ENCODE measurements at places on chromosomes 3 and 15.

DNA sequence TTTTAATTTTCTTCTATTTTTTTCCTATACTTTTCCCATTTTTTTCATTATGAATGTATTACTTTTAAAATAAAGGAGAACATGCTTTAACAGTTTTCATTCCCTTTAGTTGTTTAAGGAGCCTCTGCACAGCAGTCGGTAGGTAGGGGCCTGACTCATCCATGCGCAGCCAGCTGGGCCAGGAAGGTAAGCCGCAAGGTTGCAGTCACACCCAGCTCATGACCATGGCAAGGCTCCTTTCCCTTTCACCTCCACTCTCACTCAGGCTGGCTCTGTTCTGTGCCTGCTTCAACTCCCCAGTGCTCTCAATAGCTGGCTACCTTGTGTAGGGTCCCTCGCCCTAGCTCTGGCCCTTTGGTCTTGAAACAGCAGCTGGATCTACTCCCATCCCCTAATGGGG lies 17.4 kb upstream of the ANKRD34C start:
- DNase-seq = peak; percentile 63

- peak; percentile 7 for DNase-seq
Observed at GRCh38 chr15:43441316-43441715, 51.6 kb downstream of the TP53BP1 start.

DNA sequence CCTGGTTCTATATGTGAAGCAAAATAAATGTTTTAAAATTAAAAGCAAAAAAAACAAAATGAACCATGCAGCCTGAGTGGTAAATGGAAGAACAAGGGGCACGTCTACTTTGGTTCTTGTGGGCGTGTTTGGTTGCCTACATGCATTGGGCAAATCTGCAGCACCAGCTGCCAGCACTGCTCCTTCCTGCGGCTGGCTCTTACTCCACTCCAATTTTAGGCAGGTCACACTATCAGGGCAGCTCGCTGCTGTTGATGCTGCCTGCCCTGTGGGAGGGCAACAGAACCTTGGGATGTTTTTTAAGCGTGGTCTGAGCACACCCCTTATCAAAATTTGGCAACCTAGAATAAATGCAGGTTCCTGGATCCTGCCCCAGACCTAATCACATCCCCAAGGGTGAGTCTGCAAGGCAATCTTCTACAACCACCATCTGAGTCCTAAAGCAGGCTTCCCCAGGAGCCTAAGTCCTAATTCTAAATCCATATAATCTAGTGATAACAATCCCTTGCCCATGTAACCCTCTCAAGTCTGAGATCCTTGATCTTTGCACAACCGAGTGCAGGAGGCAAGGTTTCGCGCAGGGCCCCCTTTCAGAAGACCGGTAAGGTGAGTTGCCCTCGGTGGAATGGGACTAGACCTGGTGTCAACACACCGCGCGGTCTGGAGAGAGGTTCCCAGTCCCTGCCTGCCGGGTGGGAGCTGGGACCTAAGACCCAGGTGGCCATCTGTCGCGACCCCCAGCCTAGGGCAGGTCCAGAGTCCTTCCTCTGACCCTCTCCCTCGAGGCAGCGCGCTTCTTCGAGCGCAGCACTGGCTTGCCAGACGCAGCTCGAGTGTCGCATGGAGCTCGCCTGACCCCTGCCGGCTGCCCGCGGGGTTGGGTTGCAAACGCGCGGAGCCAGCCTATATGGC lies 15.9 kb downstream of the IVD start:
- peak; percentile 82 for DNase-seq

DNA sequence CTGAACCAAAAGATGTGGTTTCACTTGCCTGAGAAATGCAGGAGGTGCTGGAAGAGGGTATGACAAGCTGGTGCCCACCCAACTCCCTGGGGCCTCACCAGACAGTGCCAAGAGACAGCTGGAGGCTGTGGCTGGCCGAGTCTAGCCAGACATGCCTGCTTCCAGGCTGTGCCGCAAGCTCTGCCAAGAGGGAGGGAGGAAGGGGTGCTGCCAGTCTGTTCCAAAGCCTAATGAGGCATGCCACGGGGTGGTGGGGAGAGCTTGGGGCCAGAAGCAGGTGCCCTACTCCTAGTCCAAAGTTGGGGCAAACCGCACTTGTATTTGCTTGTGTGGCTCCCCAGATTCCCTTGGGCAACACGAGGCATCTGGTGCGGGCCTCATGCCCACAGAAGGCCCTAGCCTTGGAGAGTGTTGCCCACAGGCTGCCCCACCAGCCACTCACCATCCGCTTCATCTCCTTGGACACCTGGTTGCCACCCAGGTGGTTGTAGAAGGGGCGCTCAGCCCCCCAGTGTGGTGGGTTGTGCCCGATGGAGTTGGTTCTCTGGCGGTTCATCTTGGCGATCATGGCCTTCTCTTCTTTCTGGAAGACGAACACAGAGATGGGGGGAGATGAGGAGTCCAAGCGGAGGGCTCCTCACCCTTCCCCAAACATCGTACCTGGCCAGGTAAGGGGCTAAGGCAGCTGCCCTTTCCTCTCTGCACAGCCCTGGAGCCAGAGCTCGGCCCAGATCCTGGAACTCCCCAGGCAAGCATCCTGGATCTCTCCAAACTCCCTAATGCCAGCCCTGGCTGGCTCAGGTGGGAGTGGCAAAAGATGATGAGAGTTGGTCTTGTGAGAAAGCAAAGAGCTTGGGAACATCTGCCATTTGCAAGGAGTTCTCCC lies 123.4 kb downstream of the SEC22A start:
- DNase-seq = no peak

- DNase-seq = no peak
Observed at GRCh38 chr3:167839460-167840134, 104.1 kb downstream of the SERPINI1 start.

- no peak for DNase-seq
Observed at GRCh38 chr3:56796202-56796601, 5.5 kb downstream of the ARHGEF3 start.

- peak; percentile 31 for DNase-seq
Observed at GRCh38 chr15:71802770-71803169, 7.6 kb upstream of the NR2E3 start.

DNA sequence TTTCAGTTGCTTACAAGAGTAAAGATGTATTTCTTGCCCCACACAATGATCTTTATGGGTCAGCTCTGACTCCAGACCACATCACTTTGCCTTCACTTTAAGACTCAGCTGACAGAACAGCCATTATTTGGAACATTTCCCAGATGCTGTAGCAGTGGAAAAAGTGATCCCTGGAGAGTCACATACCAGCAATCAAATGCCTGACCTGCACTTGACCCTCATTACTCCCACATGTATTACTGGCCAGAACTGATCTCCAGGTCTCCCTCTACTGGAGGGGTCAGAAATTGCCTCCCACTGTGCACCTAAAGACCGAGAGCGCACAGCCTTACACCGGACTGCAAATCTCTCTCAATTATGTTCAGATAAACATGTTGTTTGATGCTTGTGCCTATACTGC lies 88.6 kb upstream of the ZNF385D start:
- no peak for DNase-seq

DNA sequence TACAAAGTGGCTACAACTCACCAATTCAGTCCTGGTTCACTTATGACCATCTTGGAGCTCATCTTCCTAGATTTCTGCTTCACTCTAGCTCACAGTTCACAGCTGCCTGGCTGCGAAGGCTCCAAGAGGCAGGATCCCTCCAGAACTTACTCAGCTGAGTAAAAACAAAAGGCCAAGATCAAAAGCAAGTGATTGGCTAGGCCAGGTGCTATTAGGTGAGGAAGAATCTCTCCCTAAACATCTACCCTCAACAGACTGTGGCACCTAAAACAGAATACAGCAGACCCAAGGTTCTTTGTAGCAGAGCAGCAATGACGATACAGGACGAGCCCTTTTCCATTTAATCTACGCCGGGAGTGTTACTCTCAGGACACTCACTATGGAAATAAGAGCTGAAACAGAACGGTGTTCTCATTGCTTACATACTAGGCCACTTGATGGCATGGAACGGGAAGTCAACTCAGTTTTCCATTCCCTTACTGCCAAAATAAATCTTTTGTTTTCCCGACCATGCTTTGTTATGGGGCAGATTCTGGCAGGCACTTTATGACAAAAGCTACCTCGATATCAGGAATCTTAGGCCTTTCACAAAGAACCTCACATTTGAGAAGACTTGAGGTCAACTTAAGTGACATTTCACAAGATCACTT lies 901 bp downstream of the ICE2 start:
- DNase-seq = no peak

GRCh38 chr3:30511524-30512251 lies 94.7 kb upstream of the TGFBR2 start:
- no peak for DNase-seq

DNA sequence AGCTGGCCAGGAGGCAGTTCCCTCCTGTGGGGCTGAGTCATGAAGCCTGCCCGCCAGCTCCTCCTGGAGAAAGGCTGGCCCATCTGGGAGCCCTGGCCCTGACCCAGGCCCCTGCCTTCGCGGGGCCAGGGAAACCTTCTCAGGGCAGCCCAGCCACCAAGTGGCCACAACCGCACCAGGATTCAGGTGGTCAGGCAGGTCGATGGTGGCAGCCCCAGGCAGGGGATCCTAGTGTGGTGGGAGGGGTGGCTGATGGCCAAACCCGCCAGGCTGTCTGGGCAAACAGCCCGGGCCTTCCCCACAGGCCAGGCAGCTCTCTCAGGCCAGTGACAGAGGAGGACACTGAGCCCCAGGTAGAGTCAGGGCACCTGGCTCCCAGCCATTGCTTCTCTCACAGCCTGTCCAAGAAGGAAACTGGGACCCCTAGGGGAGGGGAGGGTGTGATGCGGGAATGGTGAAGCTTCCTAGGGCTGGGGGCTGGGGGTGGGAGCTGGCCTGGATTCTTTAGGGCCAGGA lies 1.2 kb downstream of the TWF2 start:
- peak; percentile 62 for DNase-seq

DNA sequence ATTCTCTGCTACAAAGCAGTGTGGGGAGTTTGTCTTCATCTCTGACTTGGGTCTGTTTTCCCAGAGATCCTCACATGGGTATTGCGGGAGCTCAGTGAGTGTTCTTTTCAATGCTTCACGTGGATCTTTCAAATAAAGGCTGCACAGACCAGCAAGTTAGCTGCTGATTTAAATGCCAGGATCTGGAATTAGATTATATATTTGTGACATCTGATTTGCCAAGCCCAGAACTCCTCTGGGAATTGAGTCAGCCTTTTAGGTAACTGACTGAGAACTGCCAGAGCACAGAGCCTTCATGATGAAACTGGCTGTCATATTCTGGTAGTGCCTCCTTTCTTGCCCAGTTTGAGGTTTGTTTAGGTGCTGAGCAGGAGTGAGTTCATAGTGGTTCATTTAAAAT lies 14.7 kb downstream of the EDEM1 start:
- no peak for DNase-seq

DNA sequence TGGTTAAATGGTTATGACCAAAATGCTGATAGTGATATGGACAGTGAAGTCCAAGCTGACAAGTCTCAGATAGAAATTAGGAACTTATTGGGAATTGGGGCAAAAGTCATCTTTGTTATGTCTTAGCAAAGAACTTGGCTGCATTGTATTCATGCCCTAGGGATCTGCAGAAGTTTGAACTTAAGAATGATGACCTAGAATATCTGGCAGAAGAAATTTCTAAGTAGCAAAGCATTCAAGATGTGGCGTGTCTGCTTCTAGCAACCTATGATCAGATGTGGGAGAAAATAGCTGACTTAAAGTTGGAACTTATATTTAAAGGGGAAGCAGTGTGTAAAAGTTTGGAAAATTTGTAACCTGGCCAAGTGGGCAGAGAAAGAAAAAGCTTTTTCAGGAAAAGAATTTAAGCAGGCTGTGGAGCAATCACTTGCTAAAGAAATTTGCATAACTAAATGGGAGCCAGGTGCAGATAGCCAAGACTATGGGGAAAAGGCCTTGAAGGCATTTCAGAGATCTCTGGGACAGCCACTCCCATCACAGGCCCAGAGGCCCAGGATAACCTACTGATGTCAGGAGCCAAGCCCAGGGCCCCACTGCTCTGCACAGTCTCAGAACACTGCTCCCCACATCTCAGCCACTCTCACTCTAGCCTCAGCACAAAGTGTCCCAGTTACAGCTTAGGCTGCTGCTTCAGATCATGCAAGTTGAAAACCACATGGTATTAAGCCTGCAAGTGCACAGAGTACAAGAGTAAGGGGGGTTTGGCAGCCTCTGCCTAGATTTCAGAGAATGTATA lies 147.8 kb upstream of the TGFBR2 start:
- no peak for DNase-seq

GRCh38 chr3:169661361-169662131 lies 2.0 kb downstream of the MECOM start:
- peak; percentile 80 for DNase-seq

DNA sequence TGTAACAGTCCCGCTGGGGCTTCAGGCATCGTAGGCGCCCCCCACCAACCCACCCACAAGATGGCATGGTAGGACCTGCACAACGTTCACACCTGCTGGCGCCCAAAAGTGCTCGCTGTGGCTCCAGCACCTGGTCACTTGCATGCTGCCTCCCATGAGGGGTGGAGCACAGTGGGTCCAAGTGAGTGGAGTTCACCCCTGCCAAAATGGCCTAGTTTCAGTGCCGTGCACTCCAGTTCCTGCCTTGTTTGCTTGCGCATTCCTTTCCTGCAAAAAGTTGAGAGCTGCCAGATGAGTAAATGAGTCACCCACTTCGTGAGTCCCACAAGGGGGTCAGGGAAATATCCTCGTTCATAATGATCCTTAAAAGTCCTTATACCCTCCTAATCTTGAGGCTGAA lies 788.7 kb upstream of the DPPA4 start:
- DNase-seq = no peak

GRCh38 chr3:107411056-107411455 lies 33.8 kb downstream of the CCDC54 start:
- no peak for DNase-seq

- DNase-seq = no peak
Observed at GRCh38 chr3:51862886-51863285, 1.5 kb downstream of the IQCF2 start.

GRCh38 chr3:5264896-5265770 lies 77.6 kb downstream of the EDEM1 start:
- no peak for DNase-seq

DNA sequence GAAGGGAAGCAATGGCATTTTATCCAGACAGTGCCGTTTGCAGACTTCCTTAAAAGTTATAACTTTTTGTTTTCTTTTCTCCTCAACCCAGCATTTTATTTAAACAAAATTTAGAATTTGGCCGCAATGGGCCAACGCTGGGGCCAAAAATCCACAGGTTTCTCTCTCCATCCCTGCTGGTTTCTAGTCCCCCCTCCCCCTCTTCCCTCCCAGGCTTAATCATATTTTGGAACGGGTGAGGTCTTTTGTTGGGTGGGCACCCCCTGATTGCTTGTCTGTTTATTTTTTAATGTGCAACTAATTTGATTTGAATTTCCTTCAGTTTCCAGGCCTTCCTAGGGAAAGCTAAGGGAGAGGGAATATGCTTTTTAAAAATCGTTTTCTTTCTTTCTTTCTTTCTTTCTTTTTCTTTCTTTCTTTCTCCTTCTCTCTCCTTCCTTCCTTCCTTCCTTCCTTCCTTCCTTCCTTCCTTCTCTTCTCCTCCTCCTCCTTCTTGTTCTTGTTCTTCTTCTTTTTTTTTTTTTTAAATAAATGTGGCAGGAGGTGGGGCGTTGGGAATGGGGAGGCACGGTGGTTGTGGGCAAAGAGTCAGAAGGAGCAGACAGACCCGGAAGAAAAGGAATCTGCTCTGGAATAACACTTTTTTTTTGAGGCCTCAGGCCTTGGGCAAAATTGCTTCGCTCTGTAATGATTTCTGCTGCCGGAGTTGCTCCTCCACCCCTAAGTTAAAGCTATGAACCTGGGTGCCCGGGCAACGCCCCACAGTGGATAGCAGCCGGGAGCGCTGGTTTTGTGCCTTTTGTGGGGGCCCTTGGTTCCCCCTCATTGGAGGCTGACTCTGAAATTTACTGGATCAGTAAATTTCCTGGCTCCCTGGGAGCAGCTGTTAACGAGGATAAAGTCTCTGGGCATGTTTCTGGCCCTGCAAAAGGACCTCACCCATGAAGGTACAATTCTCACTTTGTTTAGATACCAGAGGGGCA lies 1.9 kb downstream of the FNDC3B start:
- peak; percentile 33 for DNase-seq
